Left lung (tissue), 14 donors: ENCODE measurements at places on chromosomes 16 and 17. TPM values are rescaled to one million over a fixed set of nuclear protein-coding genes. Genes with fewer than 3 reads are reported as not detected.

GRCh38 chr17:74521701-74522201, 9.5 kb downstream of the CD300LB start:
- H3K36me3 ChIP-seq, result no peaks in the 10 kb centered on the region
- H3K27me3 ChIP-seq, result peaks cover 4% of the 10 kb centered on the region
- H3K4me3 ChIP-seq, result no peak overlapping the region
- peak overlapping the region; percentile 91 for H3K27ac ChIP-seq
- DNase-seq, result no peak
- peaks cover 60% of the 10 kb centered on the region for H3K4me1 ChIP-seq

DNA sequence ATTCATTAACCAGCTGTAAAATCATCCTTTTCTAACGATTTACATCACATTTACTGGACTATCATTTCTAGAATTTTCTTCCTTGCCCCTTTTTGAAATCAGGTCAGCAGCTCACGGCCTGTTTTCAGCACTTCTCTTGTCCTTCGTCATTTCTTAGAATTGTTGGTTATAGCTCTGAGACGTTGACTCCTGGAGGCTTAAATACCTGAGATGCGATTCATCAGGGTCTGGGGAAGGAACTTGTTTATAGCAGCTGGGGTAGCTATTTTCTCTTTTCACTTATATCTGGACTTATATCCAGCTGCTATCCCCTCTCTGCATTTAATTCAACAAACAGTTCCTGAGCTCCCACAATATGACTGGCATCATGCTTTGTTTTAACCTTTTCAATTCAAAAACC, 338.7 kb upstream of the TNRC6C start:
- no peak overlapping the region for H3K27ac ChIP-seq
- H3K4me3 ChIP-seq, result no peak overlapping the region
- DNase-seq, result no peak
- H3K27me3 ChIP-seq, result no peaks in the 10 kb centered on the region
- H3K36me3 ChIP-seq, result no peaks in the 10 kb centered on the region

GRCh38 chr17:49882434-49882833, 34.6 kb upstream of the TAC4 start:
- no peaks in the 10 kb centered on the region for H3K36me3 ChIP-seq
- H3K4me1 ChIP-seq, result peaks cover 9% of the 10 kb centered on the region

DNA sequence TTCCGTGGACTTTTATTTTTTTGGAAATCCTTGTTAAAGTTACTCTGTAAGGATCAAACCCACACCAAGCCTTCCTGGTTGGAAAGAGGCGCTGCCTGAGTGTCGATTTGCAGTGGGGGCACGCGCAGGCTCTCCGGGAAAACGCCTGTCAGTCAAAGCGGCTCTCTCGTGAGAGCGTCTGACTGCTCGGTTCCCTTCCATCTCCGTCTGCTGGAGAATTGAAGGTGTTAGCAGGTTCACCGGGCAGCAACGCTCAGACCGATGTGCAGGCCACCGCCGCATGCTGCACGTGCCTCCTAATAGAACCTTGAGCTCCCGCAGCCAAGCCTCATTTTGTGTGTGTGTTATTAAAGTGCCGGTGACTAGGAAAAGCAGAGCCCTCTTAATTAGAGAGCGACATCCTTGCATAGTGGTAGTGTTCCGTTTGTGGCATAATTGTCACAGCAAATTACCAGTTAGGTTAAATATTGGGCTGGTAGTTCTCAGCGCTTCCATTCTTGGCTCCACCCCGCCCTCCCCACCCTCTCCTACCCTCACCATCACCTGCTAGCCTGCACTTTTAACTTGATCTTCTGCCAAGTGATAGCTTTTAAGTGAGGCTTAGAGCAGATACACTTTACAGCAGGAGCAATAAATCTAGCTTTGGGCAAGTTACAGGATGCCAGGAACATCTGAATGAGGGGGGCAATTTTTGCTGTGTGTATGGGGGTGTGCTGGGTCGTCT, 75.5 kb downstream of the RPA1 start:
- H3K4me3 ChIP-seq, result no peak overlapping the region

- H3K27me3 ChIP-seq, result no peaks in the 10 kb centered on the region
- peaks cover 9% of the 10 kb centered on the region for H3K4me1 ChIP-seq
- H3K36me3 ChIP-seq, result no peaks in the 10 kb centered on the region
- no peak overlapping the region for H3K4me3 ChIP-seq
- DNase-seq, result no peak
Measured at GRCh38 chr17:80831491-80831890, 160.2 kb upstream of the CHMP6 start.

GRCh38 chr16:72939247-72939646, 108.7 kb downstream of the ZFHX3 start:
- H3K36me3 ChIP-seq, result no peaks in the 10 kb centered on the region
- DNase-seq, result no peak
- peaks cover 39% of the 10 kb centered on the region for H3K4me1 ChIP-seq
- no peak overlapping the region for H3K4me3 ChIP-seq

- H3K4me3 ChIP-seq, result no peak overlapping the region
- no peaks in the 10 kb centered on the region for H3K4me1 ChIP-seq
- H3K27ac ChIP-seq, result no peak overlapping the region
Measured at GRCh38 chr17:57235124-57235523, 21.2 kb upstream of the MSI2 start.

DNA sequence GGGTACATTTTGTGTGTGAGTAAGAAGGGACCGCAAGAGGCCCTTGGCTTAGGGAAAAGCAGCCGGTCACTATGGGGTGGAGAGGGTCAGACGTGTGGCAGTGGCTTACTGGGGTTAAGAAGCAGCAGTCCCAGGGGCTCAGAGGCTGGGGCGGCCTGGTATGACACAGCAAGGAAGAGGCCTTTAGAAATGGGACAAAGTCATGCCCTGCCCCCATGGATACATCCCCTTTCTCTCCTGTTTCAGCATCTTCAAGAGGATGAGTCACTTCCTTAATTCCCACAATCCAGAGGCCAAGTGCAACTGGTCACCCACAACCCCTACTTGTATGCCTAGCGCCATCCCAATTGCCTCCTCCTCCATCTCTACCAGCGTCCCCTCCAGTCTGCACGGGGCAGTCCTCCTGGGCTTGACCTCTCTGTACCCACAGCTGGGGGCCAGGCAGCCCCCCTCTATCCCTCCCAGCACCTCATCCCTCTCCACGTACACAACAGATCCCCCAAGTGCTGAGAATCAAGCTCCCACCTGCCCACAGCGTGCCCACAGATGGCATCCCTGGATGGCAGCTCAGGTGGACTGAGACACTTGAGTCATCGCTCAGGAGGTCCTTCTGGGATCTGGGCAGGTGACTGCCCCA, 6.9 kb upstream of the EFTUD2 start:
- no peak overlapping the region for H3K4me3 ChIP-seq
- no peak overlapping the region for H3K27ac ChIP-seq
- no peaks in the 10 kb centered on the region for H3K27me3 ChIP-seq
- H3K4me1 ChIP-seq, result peaks cover under 1% of the 10 kb centered on the region
- no peaks in the 10 kb centered on the region for H3K36me3 ChIP-seq

DNA sequence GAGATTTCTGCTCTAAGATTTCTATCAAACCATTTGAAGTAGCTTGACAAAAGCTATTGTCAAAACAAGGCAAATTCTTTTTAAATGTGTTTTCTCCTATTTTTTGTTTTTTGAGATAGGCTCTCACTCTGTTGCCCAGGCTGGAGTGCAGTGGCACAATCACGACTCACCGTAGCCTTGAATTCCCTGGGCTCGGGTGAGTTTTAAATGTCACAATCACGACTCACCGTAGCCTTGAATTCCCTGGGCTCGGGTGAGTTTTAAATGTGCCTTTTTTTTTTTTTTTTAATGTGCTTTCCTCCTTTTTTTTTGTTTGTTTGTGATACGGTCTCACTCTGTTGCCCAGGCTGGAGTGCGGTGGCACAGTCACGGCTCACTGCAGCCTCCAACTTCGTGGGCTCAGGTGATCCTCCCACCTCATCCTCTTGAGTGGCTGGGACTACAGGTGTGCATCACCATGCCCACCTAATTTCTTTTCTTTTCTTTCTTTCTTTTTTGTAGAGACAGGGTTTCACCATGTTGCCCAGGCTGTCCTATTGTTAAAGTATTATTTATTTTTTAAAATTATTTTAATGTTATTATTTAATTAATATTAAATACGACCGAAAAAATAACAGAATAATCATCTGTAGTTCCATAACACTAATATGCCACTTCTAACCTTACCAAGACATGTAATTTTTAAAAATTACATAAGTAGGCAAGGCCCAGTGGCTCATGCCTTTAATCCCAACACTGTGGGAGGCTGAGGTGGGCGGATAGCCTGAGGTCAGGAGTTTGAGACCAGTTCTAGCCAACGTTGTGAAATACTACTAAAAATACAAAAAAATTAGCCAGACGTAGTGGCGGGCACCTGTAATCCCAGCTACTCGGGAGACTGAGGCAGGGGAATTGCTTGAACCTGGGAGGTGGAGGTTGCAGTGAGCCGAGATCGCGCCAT, 69.7 kb upstream of the FA2H start:
- H3K36me3 ChIP-seq, result no peaks in the 10 kb centered on the region
- no peak overlapping the region for H3K27ac ChIP-seq
- H3K4me3 ChIP-seq, result no peak overlapping the region
- DNase-seq, result no peak

DNA sequence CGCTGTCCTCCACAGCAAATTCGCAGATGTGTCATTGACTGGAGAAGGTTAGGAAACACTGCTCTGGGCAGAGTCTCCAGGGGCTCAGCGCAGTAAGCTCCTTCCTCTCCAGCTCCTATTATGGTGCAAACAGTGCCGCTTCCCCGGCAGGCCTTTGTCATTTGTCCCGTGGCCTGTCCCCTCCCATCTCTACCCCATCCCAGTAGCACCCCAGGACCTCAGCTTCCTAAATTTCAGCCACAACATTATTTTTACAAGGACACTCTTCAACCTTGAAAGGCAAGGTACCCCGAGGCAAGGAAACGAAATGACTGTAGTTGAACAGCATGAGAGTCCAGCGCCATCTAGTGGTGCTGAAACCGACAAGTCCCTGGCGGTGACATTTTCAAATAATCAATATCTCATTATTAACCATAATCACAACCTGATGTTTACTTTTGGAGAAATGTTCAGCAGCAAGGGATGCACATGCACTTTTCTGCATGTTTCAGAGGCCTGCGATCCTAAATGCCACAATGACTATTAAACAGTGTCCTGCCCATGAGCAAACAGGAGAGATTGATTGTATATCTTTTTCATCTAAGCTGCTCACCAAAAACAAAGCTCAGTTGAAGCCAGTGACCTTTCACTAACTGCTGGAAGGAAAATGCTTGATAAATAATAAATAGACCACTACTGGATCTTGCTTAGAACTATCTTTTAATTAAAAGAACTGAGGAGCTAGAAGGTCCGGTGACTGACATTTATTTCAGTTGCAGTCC, 16.5 kb downstream of the MRPS23 start:
- H3K4me1 ChIP-seq, result peaks cover 5% of the 10 kb centered on the region
- no peaks in the 10 kb centered on the region for H3K27me3 ChIP-seq
- H3K27ac ChIP-seq, result no peak overlapping the region
- peaks cover 16% of the 10 kb centered on the region for H3K36me3 ChIP-seq
- peak; percentile 52 for DNase-seq

DNA sequence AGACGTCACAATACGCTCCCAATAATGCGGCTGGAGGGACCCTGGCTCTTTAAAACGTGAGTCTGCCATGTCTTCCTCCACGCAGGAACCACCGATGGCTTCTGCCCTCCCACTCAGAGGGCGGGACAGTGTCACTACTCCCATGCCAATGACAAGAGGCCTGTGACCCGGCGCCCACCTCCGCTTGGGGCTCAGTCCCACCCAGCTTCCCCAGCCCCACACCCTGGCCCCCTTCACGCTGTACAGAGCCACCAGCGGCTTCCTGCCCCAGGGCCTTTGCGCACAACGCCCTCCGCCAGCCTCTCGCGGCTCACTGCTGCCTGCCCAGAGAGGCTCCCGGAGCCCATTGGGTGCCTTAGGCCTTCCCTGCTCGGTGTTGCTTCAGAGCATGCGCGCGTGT, 29.5 kb upstream of the ZNF469 start:
- no peaks in the 10 kb centered on the region for H3K36me3 ChIP-seq
- H3K4me1 ChIP-seq, result no peaks in the 10 kb centered on the region
- H3K27ac ChIP-seq, result no peak overlapping the region
- no peak for DNase-seq
- H3K4me3 ChIP-seq, result no peak overlapping the region

DNA sequence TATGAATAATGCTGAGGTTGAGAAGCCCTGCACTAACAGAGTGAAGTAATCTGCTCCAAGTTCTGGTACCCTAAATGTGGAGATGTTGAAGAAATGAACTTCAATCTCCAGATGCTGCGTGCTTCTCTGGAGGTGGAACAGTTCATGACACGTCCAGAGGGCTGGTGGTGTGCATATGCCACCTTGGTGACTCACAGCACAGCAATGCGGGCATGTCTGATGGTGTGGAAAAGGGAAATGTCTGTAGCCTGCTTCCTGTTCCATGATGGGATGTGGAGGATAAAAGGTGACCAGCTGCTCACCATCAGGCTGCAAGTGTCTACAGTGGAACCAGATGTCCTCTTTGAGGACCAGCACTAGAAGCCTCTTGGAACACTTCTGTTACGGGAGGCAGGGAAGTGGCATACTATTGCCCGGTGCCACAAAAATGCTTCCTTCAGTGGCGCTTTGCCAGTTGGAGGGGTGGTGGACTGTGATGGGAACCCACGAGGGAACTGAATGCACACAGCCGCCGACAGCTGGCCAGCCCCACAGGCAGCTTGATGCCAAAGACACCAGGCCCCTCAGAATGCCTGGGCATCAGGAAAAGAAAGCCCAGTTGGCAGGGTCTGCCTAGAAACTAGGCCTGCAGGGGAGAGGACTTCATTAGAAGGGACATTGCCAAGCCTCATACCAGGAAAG, 19.9 kb downstream of the SNX11 start:
- no peak for DNase-seq
- no peak overlapping the region for H3K4me3 ChIP-seq
- H3K27me3 ChIP-seq, result no peaks in the 10 kb centered on the region

GRCh38 chr16:79792664-79793351, 192.3 kb upstream of the MAF start:
- DNase-seq, result no peak
- no peaks in the 10 kb centered on the region for H3K27me3 ChIP-seq

GRCh38 chr16:51638339-51639135, 487.5 kb upstream of the SALL1 start:
- no peaks in the 10 kb centered on the region for H3K36me3 ChIP-seq
- H3K4me3 ChIP-seq, result no peak overlapping the region
- H3K27me3 ChIP-seq, result peaks cover 11% of the 10 kb centered on the region
- no peaks in the 10 kb centered on the region for H3K4me1 ChIP-seq
- no peak for DNase-seq
- no peak overlapping the region for H3K27ac ChIP-seq

The IL34 gene
- polyA plus RNA-seq, result 0.32 TPM

The PDILT gene
- polyA plus RNA-seq, result not detected

The MPV17L gene
- 5.0 TPM for polyA plus RNA-seq

The TP53TG3 gene
- not detected for polyA plus RNA-seq

The TBC1D3K gene
- polyA plus RNA-seq, result not detected

The RFNG gene
- polyA plus RNA-seq, result 52.7 TPM
